CD4-positive, alpha-beta T cell treated with Interferon alpha-2 for 1 hour (primary cell): ENCODE measurements at places on chromosomes 1 and 21.

DNA sequence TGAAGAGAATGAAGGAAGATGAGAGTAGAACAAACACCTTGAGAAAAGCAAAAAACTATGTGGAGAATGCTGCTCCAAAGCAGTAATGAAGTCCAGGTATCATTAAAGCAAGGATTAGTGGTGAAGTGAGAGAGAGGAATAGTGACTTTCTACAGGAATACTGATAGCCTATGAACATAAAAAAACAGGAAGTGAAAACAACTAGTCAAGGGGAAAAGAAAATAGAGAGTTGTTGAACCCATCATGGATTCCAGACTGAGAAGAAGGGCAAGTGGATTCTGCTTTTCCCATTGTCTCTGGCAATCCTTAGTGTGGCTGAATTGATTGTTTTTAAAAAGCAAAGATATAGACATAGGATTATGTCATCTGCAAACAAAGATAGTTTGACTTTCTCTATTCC, 119.9 kb upstream of the LHX8 start:
- no peak for DNase-seq

GRCh38 chr1:224149709-224150108, 33.3 kb upstream of the DEGS1 start:
- DNase-seq, result no peak

DNA sequence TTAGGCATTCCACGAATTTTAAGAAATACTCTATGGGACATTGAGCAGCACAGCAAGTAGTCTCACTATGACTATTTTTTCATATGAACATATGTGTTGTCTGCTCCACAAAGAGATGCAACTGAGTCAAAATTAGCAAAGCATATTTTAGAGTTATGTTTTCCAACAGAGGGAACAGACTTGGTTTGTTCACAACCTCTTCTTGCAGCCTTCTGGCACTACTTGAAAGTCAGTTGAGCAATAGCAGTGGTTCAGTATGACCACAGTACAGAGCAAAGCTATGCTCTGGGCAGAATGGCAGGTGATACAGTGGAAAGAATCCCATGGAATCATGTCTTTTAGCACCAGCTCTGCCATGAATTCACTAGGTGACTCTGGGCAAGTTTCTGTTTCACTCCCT, 5.2 kb downstream of the CCN1 start:
- DNase-seq, result no peak

DNA sequence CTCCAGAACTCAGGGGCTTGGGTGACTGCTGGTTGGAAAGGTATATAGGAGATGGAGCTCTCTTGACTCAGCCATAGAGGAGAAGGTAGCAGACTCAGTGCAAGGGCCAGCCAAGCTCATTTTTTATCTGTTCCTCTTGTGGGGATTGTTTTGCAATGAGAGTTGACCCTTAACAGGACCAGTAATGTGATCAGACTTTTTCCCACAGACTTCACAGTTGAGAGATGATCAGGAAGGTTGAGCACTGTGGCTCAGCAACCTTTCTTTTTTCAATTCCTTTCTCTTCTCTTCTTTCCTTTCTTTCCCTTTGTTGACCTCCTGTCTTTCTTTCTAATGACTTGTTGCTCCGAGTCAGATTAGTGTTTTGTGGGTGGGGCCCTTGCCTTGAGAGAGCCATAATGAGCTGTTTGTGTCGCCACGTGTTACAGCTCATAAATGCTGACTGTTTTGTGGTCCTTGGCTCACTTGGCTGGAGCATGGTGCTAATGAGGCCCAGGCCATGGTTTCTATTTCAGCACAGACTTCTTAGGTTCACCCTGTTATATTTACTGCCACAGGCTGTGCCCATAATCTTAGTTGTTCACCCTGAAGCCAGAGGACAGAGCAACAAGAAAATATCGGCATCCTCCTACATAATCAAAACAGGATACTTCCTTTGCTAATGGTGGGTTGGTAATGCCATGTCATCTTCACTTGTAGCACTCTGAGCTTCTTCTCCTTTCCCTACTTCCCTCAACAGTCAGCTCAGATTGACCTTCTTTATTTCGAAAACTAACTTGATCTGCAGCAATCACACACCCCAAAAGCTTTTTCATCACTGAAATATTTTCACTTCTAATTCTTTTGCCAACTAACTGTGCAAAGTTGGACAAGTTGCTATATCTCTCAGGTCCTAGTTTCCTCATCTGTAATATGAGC, 13.9 kb downstream of the ADAM30 start:
- no peak for DNase-seq

GRCh38 chr1:32023351-32023750, 9.7 kb downstream of the KHDRBS1 start:
- no peak for DNase-seq

DNA sequence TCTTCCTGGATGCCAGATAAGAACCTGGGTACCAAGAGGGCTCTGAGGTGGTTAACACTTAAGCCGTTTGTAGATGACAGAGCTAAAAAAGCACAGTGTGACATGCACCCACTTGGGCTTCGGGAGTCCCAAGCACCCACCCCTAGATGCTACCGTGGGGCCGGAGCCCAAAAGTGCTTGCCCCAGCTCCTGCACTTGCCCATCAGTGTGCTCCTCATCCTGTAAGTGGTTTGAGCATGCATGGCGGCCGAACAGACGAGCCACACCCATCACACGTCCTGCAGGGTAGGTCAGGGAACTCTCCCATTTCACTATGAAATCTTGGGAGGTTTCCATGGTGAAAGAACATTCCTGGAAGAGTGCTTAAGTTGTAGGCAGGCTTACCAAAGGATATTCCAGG, 158.9 kb upstream of the TNR start:
- DNase-seq, result no peak

GRCh38 chr1:23589585-23589986, 30.3 kb upstream of the ID3 start:
- no peak for DNase-seq

- no peak for DNase-seq
Measured at GRCh38 chr21:45797338-45797737, 153.8 kb downstream of the PCBP3 start.

DNA sequence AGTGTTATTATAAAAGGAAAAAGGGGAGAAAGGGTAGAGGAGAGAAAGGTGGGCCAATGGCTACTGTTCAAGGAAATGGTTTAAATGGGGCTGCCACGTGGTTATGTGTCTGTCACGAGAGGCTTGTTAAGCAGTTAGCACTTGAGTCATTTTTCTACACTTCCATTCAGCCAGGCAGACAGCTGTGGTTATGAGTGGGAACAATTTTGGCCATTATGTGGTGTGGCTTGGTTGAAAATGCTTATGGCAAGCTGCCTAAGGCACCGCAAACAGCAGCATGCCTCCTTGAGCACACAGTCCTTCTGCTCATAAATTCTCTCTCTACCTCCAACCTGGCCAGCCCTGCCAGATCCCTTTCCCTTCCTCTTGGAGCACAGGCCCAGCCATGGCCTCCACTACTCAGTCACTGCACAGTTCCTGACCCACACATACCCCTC, 3.2 kb upstream of the SRM start:
- DNase-seq, result peak; percentile 31

DNA sequence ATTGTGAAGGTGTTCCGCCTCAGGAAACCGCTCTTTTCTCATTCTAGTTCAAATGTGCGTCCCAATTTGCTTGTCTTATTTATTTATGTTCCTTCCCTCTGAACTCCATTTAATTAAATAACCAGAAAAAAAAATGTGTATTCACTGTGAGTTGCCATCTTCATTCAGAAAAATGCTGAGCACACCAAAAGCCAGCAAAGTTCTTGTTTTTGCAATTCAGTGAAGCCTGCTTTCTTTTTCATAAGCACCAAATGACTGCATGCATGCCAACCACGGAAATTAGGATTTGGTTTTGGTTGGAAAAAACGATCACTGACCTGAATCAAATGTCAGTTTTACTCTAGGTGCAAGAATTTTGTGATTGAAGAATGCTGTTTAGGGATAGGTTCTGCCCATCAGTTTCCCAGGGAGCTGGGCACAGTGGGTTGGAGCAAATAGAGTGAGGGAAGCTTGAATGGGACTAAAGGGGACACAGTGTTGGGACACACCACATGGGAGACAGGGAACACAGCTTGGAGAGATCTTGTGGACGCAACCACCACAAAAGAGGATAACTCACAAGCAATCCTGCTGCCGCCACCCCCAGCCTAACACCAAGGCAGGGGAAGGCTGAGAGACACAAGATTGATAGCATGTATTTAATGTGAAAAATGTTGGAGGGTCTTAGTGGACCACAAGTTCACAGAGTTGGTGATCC, 183.4 kb upstream of the GALNT2 start:
- DNase-seq, result no peak

GRCh38 chr21:25487046-25487594, 120.2 kb downstream of the MRPL39 start:
- DNase-seq, result no peak

DNA sequence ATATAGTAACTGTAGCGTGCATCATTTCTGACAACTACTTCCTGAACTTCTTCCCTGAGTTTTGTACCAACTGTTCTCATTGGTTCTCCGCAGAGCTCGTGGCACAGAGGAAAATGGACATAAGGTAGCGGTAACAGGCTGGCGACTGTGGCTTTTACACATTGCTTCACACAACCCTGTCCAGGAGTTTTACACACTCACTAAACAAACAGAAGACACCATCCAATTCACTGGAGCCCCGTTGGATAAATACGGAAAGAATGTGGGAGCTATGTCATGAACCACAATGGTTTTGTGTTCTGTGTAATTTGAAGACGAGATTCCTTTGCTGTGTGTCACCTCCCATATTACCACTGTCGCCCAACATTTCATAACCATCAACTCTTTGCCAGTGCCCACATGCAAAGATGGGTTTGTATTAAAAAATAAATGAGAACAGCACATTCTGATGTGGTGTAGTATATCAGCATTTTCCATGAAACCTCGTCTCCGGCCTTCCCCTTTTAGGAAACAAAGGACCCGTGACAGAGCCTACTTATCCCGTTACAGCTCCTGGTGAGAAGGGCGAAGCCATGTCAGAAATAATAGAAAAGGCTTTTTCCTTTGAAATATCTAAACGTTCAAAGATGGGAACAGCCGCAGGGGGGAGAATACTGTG, 47.4 kb upstream of the ENAH start:
- DNase-seq, result no peak

- no peak for DNase-seq
Measured at GRCh38 chr1:82152356-82153271, 351.9 kb downstream of the ADGRL2 start.

- DNase-seq, result no peak
Measured at GRCh38 chr1:62029704-62030103, 164.9 kb upstream of the L1TD1 start.

- DNase-seq, result no peak
Measured at GRCh38 chr1:41847733-41848132, 71.0 kb downstream of the HIVEP3 start.

DNA sequence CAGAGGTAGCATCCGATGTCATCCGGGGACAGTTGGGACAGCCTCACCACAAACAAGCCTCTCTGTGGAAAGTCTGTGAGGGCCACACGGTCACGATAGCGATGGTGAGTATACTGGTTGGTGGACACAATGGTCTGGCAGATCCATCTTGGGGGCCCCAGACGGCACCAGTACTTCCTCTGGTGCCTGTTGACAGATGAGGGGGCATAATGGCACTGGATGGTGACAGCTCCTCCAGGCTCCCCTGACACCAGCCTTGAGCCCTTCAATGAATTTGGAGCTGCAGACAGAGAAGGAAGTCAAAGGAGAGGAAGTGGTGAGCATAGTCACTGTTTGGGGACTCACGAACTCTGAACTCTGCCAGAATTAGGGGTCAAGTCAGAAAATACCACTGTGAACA, 8.0 kb downstream of the FCAMR start:
- DNase-seq, result no peak

DNA sequence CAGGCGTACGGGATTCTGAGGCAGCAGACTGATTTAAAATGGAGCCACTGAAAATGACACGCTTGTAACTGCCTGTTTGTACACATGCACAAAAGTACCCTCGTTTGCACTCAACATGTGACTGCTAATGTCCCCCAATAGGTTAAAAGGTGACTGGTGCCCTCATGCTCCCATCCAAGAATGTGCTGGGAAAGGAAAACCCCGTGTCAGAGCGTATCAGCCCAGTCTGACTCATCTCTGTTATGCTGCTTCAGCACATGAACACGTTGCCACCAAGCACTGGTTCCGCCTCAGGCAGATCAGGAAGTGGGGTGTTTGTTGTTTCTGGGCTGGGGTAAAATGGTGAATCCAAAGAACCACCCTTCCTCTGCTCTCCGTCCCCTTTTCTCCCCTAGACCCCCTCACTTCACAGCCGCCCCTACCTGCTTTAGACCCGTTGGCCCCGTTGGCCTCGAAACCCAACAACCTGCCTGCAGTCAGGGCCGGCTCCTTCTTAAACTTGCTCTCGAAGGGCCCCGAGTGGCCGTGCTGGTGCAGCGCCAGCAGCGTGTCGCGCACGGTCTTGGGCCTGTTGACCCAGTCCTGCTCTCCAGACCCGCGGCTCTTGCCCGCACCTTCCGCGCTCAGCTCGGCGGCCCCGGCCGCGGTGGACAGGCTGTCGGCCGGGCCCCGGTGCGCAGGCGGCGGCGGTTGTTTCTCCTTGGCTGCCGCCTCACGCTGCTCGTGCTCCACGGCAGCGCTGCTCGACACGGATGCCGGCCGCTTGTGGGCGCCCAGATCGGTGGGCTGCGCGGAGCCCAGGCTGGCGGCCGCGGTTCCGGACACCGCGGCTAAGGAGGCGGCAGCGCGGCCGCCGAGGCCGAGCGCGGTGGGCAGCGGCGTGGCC, 1.7 kb downstream of the IRF2BP2 start:
- DNase-seq, result peak; percentile 85

DNA sequence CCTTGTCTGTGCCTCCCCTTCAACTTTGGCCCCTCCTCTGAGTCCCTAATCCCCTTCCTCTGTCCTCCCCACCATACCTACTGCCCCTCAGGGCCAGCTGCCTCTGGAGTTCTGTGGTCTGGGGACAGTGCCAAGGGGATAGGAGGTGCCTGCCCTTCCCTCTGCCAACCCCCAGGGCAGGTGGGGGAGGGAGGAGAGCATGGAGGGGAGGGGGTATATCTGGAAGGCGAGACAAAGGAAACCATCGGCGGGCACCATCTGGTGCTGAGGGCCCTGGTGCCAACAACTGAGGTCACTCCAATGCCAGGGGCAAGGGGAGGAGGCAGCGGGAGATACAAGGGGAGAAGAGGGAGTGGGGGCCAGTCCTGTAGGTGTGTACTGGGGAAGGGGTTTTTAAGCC, 9.6 kb downstream of the RAB25 start:
- DNase-seq, result no peak

- DNase-seq, result no peak
Measured at GRCh38 chr1:115440733-115441132, 102.7 kb upstream of the NGF start.

DNA sequence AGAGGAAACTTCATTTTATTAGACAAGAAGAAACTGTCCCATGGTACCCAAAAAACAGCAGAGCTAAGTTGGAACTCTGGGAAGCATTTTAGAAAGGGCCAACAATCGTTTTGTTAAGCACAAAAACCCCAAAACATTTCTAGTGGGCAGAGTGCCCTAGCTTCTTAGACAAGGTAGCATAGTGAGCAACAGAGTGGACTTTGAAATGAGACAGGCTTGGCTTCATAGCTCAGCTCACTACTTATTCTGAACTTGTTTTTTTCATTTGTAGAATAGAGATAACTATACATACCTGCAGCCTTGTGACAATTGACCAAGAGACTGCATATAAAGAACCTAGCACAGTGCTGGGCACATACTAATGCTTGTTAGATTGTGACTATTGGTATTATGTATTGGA, 50.1 kb downstream of the HLX start:
- no peak for DNase-seq
